ENCODE measurements at places on chromosomes 5 and 9. TPM values are rescaled to one million over a fixed set of nuclear protein-coding genes. Genes with fewer than 3 reads are reported as not detected.

DNA sequence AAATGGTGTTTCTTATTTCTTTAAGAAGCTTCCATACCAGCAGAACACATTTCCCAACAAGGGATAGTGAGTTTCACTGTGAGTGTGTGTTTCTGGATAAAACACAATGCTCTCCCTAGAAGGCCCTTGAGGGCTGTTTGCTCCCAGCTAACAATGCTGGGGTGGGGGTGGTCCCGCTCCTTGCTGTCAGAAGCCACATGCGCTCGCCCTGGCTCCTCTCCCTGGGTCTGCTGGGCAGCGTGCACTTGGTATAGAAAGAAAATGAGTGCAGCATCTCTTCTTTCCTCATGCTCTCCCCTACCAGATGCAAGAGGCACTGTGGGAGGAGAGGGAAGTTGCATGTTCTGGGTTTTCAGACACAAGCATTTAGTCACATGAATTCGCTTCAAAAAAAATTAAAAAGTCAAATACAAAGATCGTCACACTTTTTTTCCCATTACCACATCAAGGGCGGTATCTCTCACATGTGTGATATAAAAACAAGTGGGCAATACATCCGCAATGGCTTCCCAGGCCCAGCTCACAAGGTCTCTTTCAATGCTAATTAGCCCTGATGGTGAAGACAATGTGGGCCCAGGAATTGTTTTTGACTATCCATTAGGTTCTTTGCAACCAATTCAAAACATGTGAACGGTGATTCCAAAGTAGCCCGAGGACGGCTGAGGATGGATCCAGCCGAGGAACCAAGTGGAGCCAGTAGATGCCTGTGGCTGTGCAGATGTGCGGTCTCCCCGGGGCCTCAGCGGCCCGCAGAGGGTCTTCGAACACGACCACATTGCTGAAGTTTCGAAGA, 603.6 kb downstream of the IRX1 start:
- DNase-seq, result no peak

DNA sequence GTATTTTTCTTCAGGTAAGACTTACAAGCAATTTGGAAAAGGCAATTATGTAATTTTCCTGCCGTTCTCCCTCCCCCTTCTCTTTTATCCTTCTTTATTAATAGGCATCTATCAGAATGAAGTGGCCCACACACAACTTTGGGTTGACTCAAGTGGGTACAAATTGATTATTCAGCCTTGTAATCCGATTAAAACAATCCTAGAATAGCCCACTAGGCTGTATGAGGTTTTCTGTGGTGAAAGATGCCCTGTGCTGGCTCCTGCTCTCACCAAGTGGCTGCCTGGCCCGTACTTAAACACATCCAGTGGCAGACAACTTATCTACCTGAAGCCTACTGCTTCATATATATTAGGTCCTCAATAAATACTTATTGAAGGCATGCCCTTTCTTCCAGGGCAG, 177.3 kb upstream of the C9orf72 start:
- DNase-seq, result no peak

The HEXB gene
- 438 TPM for total RNA-seq

- no peak for DNase-seq
Measured at GRCh38 chr9:114012126-114012525, 66.0 kb downstream of the AMBP start.

The SLC6A7 gene
- total RNA-seq, result not detected

DNA sequence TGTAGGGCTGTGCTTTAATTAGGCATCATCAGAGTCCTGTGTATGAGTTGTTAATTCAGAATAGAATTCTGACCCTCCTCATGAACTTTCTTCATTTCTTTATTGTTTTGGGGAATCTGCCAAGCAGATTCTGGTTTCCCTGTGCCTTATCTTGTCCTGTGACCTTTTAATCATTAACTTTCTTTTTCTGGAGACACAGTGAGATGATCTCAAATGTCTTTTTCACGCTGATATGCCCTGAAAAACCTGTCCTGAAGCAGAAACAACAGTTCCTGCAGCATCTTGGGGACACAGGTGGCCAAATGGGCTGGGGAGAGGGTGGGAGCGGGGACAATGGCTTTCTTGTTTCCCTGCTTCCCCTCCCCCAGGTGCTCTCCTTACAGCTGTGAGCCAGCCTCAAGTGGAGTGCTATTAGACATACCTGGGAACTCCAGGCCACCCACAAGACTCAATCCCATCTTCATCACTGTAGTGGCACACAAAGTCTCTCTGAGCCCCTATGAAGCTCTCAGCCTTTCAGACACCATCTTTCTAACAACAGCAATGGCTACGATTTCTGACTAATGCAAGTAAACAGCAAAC, 213.8 kb downstream of the ATP10B start:
- no peak for DNase-seq

GRCh38 chr9:135976944-135977343, 15.8 kb upstream of the UBAC1 start:
- DNase-seq, result no peak

DNA sequence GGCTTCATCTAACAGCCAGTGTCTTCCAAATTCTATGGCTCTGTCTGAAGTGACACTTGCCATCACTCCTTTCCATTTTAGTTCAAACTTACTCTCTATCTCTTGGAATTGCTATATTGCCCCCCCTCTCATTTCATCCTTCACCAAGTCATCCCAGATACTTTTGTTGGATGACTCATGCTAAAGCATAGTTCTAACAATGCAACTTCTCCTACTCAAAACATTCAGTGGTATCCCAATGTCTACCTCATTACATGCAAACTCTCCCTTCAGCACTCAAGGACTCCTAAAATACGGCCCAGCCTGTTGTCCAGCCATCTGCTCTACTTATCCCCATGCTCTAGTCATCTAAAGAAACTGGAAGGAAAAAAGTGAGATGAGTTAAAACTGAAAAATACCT, 171.6 kb downstream of the RASEF start:
- DNase-seq, result peak; percentile 3

The BNC2 gene
- total RNA-seq, result 9.9 TPM

DNA sequence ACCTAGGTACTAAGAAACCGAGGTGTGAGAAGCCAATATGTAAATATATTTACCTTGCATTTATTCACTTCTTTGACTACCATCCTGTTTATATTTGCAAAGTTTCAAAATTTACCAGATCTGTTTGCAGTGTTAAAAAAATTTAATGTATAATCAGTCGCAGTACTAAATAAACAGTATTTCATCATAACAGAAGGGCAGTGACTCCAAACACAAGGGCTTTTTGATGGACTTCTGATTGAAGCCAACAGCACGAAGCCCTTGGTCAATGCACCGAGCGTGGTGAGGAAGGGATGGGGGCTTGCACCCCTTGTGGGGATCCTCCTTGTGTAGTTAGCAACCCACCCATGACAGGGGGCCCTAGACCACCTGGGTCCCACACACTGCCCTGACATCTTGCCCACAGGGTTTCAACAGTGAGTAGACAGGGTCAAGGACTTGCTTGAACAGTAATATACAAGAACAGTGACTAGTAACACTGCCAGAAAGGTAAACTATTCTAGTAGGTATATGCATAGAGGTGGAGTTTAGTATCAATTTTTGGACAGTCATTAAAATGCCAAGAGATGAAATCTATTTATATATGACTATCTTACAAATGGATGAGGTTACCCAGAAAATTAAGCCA, 52.6 kb upstream of the TBC1D9B start:
- DNase-seq, result no peak

GRCh38 chr9:79465156-79465555, 106.6 kb upstream of the TLE4 start:
- DNase-seq, result no peak

DNA sequence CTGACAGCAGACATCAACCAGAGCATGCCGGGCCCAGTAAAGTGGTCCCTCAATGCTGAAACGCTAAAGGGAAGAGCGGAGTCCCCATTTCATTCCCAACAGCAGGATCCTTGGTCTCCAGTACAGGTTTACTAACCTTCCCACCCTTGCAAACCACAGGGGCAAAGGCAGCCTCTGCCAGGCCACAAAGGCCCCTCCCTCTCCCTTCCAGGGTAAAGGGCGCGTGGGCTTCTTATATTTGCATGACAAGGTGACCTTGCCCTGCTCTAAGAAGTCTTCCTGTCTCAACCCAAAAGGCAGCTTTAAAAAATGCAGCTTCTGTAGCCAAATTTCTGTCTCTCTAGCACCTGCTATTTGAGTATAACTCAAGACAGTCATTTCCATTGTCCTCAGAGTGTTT, 131.5 kb upstream of the PTCH1 start:
- DNase-seq, result no peak

The IL9 gene
- total RNA-seq, result not detected

The PCDH12 gene
- 0.07 TPM for total RNA-seq

DNA sequence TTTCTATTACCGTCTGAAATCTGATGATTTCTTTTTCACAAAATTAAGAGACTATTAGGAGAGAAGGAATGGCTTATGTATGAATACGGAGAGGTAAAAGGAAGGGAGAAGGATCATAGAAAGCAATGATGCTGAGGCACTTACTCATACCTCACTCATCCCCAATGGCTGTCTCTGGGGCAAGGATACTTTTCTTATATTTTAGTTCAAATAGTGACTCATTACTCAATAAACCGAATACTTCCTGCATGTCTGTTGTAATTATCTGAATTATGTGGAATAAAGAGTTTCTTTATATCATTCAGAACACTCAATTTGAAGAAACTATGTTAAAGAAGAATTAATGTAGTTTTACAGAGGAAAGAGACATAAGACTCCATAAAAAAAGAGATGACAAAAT, 284.5 kb upstream of the NUDT12 start:
- peak; percentile 54 for DNase-seq

DNA sequence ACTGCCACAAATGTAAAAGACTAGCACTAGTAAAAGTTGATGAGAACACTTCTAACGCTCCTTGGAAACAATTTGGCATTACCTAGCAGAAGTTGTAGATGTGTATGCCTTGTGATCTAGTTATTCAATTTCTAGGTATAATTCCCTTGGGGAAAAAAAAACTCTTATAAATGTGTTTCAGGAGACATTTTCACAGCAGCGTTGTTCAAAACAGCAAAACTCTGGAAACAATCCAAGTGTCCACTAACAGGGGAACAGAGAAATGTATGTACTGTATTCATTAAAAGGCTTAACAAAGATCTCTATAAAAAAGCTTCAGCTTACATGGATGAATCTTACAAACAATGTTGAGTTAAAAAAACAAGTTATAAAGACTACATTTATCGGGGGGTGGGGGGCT, 30.4 kb downstream of the NR3C1 start:
- DNase-seq, result no peak

DNA sequence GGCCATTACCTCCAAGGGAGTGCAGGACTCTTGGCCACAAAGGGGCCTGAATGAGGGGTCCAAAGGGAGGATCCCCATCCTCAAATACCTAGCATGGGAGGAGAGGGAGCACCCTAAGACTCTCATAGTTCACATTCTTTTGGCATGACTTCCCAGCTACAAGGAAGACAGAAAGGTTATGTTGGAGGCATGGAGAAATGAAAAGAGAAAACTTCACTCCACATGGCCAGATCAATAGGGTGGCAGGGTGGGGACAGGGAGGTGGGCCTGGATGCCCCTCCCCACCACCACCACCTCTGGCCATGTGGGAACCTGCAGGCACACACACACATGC, 97.6 kb downstream of the PAX5 start:
- peak; percentile 11 for DNase-seq

GRCh38 chr5:157186309-157187045, 5.8 kb downstream of the ITK start:
- no peak for DNase-seq

The OTP gene
- not detected for total RNA-seq

The DDX4 gene
- total RNA-seq, result not detected

The IGFBPL1 gene
- total RNA-seq, result 0.14 TPM

DNA sequence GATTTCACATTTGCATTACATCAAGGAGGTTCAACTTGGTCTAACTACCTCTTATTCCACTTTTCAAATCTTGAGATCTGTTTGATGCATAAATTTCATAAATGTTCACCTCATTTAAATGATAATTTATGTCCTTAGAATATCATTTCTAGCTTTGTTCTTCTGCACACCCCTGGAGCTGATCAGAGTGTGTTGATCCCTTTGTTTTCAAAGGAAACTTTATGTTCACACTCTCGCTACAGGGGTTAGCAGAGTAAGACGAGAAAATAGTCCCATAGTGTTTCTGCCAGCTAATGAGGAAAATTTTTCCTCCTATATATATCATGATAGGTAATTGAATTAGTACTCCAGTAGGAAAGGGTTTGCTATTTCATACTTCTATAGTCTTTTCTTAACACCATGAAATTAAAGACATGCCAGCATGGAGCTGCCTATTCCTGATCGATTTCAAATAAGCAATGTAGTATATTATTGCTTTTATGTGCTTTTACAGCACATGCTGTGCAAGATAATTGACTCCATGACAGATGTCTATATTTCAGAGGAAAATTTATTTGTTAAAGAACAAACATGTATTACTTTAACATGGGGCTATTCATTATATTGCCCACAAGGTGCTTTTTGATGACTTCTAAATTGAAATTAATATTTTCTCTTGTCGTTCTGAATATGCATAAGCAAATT, 4.8 kb upstream of the PAM start:
- DNase-seq, result no peak

The DIRAS2 gene
- total RNA-seq, result not detected

The PCDHGB7 gene
- 14.6 TPM for total RNA-seq

The PDLIM4 gene
- not detected for total RNA-seq

The CNTNAP3B gene
- 2.3 TPM for total RNA-seq

The SLC36A2 gene
- total RNA-seq, result not detected

DNA sequence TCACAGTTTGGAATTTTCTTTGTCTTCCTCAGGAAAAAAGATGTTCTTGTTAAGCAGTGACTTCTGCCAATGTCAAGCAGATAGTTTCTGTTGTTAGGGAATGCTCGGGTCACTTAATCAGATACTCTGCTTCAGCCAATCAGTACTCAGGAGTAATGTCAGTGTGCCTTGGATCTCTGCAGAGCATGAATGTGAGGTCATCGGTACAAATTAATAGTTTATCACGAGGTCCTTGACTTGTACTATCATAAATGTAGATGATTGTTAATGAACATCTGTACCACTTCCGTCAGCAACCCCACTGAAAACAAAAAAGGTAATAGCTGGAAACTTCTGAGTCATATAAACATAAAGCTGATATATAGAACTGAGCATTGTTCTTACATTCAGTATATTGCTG, 73.6 kb downstream of the FBXL7 start:
- no peak for DNase-seq

DNA sequence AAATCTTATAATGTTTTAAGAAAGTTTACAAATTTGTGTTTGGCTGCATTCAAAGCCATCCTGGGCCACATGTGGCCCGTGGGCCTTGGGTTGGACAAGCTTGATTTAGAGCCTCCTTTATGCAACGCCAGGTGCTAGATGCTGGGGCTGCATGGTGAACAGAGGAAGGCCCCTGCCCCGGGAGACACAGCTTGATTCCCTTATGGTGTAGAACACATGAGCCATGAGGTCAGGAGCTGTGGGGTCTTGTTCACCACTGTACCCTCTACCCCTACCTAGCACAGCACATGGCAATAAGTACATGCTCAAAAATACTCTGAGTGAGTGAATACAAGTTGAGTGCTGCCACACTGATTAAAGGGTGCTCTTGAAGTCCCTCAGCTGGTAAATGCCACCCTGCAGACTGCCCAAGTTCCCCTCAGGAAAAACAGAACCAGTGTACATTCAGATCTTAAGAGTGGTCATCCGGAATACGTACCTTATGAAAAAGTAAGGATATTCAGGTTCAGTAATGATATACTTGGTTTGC, 71.9 kb downstream of the ARRDC3 start:
- DNase-seq, result no peak

The SCGB3A2 gene
- total RNA-seq, result not detected

The DBH gene
- total RNA-seq, result 0.02 TPM

The FAXDC2 gene
- total RNA-seq, result 1.8 TPM
